Melanocyte of skin (primary cell): ENCODE measurements at places on chromosomes 6 and 20. TPM values are rescaled to one million over a fixed set of nuclear protein-coding genes. Genes with fewer than 3 reads are reported as not detected.

DEFB123 gene
- total RNA-seq, result not detected in 2 replicates

PTPRK gene
- 36.6 and 44.1 TPM in 2 replicates for total RNA-seq

REM1 gene
- total RNA-seq, result not detected in 2 replicates

OPRL1 gene
- 0.34 and 0.73 TPM in 2 replicates for total RNA-seq

SMOC2 gene
- total RNA-seq, result not detected in 2 replicates

RAB44 gene
- not detected in 2 replicates for total RNA-seq

C20orf202 gene
- under 0.01 TPM in 1 of 2 replicates, not detected in the other for total RNA-seq

VPS16 gene
- 47.0 and 48.3 TPM in 2 replicates for total RNA-seq

SAMD10 gene
- total RNA-seq, result 0.62 and 1.00 TPM in 2 replicates
